ENCODE measurements at places on chromosomes 11 and 22.

- no peak for DNase-seq
Measured at GRCh38 chr22:29216873-29217666, 11.4 kb downstream of the EMID1 start.

DNA sequence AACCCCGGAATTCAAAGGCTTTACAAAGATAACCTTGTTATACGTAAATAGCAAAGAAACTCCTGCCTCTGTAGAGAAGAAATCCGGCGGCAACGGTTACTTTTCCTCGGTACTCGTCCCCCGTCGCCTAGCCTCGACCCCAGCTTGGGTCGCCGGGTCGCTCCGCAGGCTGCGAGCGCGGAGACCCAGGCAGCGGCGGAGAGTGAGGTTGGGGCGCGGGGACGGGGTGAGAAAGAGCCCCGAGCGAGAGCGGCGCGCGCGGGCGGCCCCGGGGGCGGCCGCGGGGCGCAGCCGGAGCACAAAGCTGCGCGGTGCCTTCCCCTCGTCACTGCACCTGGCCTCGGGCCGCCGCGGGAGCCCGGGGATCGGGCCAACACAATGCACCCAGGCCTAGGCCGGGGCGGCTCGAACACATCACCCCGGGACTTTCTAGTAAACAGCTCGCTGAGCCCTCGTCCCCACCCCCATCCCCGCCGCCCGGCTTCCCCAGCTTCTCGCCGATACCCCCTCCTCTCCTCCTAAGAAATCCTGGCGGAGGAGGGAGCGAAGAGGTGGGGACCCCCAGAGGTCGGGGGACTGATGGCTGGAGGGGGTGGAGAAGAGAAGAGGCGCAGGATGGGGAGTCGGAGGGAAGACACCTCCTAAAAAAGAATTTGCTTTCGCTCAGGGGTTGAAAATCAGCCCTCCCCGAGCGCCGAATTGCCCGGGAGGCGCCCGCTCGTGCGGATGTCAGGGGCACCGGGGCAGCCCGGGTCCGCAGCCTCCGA, 845 bp downstream of the MPPED2 start:
- DNase-seq: no peak

GRCh38 chr11:13983081-13983751, 20.7 kb downstream of the SPON1 start:
- no peak for DNase-seq

DNA sequence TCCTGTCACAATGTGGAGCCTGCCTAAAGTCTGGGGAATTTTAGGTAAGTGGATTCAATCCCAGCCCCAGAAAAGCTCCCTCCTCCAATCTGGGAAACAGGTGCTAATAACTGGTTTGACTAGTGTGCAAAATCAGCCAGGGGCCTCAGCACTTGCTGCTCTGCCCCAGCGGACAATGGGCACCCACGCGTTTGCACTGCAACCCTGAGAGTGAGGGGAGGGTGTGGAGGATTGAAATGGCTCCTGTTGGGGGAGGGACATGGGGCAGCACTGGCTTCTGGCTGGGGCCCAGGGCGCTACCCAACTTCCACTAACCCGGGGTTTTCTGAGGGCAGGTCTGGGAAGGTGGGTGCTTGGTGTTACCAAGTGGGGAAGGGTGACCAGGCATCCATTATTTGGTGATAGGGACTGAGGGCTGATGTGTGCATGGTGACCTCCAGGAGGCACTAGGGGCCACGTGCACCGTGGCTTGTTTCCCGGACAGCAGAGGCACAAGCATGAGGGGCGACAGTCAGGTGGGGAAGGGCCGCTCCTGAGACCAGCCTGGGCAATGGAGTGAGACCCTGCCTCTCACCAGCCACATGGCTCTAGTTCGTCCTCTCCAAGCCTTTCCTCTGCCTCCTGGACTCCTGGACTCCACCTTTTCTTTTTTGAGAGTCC, 4.3 kb upstream of the PNPLA5 start:
- no peak for DNase-seq

- DNase-seq: no peak
Measured at GRCh38 chr22:24153353-24153752, 27.9 kb upstream of the SUSD2 start.

DNA sequence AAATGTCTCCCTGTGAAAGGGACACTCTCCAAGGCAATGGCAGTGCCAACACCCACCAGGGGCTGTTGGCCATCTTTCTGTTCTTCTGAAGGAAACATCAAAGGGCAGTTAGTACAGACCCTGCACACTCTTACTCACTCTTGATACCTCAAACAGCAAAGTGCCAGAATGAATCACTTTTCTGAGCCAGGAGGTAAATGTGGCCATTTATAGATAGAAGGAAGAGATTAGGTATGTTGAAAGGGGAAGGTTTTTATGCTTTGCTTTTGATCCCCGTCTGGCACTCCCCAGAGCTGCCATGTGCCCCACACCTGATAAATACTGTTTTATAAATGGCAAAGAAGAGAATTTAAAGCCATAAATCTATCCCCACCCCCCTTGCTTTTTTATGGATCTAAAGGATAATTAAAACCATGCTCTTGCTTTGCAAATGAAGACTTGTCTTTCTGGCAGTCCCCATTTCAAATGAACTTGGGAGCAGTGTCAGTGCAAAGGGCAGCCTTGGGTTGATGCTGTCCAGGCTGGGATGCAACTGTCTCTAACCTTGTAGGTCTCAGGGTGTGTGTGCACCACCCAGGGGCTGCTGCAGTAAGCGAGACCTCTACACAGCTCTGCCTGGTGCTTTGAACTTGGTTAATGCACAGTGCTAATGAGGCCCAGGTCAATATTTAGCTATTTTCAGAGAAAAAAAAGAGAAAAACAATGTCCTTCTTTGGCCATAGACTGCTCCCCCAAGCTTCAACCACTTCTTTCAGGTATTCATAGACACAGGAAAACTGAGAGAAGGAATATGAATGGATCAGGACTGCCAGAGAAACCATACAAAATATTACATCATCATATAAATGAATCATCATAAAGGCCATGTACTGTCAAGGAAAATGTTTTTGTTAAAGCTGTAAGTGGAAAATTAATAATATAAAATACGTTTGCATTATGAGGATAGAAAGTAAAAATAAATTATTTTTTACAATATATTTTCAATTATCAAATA, 207.5 kb downstream of the ETS1 start:
- no peak for DNase-seq

GRCh38 chr11:107898270-107898669, 30.0 kb upstream of the RAB39A start:
- DNase-seq: peak; percentile 12

- no peak for DNase-seq
Measured at GRCh38 chr11:122399375-122399774, 256.1 kb upstream of the UBASH3B start.

GRCh38 chr22:30830907-30831306, 136.2 kb downstream of the OSBP2 start:
- DNase-seq: peak; percentile 29

DNA sequence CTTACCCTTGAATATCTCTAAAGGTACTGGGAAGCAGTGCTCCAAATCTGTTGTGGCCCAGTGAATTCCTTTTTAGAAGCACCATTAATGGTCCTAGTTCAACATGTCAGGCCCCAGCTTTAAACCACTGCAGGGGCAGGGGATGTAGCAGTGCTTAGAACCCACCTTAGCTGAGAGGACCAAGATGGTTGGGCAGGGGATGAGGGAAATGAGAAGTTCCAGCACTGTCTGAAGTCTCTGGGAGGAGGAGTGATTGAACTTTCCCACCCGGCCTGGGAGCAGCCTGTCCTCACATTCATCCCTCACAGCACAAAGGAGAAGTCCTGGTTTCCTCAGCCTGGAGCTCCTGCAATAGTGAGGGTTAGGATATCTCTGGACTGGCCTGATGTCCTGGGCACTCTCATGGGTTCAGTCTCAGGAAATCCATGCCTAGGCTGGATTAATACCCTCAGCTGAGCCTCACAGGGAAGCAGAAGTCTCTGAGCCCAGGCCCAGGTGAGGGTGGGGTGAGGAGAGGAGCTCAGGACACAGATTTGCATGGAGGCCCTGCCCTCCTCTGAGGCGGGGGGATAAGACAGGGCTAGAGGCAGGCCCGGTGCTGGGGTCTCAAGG, 28.6 kb upstream of the PRAME start:
- DNase-seq: no peak

DNA sequence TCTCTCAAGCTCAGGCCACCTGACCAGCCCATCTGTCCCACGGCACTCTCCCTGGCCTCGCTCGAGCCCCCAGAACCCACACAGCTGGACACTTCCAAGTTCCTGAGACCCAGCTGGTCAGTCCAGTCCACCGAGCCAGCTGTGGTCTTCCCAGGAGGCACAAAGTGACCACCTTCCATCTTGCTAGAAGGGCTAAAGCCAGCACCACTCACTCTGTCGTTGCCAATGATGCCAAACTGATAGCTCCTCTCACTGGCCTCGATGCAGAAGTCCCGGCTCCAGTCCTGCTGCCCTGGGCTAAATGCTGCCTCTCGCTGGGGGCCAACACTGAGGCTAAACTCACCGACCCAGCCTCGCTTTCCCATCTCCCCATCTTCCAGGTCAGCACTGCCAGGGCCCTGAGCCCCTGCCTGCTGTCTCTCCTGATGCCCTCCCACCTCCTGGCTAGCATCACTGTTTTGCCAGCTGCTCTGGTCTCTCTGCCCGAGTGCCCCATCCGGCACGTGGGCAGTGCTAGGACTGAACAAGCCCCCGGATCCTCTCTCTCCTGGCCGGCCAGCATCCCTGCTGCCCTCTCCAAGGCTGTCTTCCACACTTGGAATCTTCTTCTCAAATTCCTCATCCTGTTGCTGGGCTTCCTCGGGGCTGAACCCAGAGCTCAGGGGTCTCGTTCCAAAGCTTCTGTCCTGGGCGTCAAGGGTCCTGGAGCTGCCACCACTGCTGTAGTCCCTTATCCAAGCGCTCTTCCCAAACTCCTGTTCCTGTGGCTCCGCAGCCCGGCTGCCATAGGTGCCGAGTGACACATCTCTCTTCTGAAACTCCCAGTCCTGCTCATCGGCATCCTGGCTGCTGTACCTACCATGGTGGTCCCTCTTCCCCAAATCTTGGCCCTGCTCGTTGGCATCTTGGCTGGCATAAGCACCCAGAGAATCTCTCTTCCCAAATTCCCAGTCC, 15.4 kb downstream of the TNKS1BP1 start:
- DNase-seq: no peak

DNA sequence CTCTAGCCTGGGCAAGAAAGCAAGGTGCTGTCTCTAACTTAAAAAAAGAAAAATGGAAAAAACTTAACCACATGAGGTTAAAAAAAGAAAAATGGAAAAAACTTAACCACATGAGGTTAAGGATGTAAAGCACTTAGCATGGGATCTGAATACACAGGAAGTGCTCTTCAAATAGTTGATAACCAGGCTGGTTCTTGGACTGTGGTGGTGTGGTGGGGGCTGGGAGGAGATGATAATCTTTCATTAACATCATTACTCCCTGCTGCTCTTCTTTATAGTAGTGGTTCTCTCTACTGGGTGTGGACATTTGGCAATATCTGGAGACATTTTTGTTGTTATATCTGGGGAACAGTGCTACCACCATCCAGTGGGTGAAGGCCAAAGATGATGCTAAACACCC, 88.4 kb downstream of the TTC17 start:
- DNase-seq: no peak

DNA sequence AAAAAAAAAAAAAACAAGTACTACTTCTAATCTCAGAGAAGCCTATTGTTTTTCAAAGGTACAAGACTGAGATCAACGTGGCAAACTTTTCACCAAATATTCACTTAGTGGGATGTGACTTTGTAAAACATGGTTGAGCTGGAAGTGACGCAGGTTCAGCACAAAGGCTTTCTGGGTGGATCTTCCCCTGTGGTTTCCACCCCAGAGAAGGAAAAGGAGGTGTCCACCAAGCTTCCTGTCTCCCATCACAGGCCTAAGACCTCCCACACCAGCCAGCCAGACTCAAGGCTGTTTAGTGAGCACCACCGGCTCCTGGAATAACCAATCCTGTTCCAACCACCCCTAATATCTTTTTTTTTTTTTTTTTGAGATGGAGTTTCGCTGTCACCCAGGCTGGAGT, 5.7 kb downstream of the TMEM184B start:
- DNase-seq: no peak

GRCh38 chr11:9616858-9617257, 43.4 kb downstream of the WEE1 start:
- no peak for DNase-seq

GRCh38 chr11:11211888-11212287, 141.2 kb downstream of the CSNK2A3 start:
- DNase-seq: no peak

DNA sequence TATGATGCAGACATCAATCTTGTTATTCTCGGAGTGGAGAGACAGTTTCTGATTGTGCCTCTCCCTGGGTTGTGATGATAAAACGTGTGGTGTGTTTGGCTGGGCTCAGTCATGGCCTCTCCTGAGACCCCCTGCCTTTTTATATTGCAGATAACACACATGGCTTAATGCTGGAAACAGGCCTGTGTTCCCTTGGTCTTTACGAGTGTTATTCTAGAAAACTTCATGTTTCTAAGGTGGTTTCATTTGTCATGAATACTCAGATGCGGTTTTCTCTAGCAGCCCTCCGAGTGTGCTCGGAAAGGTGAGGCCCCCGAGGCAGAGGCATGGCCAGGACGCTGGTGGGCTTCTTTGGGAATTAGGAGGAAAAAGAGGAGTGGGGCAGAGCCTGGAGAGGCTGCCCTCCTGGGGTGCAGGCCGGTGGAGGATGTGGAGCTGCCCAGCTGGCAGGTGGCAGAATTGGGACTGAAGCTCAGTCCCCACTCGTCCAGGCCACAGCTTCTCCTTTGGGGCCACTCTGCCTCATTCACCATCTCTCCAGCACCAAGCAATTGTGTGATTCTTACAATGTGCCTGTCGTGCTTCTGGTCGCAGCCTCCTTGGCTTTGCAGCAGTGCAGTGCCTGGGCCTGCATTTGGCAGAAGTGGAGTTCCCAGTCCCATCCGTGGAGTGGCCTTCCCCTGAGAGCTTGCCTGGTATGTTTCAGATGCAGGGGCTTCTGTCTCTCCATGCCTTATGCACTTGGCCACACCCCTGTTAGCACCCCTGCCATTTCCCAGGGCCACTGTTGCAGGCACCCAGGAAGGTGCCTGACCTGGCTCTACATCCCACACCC, 309.6 kb downstream of the TBC1D22A start:
- no peak for DNase-seq

DNA sequence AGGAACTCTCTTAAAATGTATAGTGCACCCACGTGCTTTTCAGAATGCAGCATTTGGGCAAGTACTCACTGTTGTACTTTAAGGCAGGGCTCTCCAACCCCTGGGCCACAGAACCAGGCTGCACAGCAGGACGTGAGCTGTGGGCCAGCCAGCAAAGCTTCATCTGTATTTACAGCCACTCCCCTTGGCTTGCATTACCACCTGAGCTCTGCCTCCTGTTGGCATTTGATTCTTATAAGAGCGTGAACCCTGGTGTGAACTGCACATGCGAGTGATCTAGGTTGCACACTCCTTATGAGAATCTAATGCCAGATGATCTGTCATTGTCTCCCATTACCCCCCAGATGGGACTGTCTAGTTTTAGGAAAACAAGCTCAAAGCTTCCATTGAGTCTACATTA, 3.0 kb downstream of the C11orf58 start:
- no peak for DNase-seq

GRCh38 chr22:37288521-37288920, 6.2 kb downstream of the CYTH4 start:
- no peak for DNase-seq

- DNase-seq: no peak
Measured at GRCh38 chr22:29158546-29158945, 47.1 kb upstream of the EMID1 start.

GRCh38 chr22:22944268-22944985, 56.8 kb downstream of the IGLL5 start:
- no peak for DNase-seq

Measured in kidney epithelial cell (primary cell).